ENCODE measurements at places on chromosomes 1 and 21.
A peak's percentile ranks its signal among the peaks of the same experiment; 100 is the strongest.

DNA sequence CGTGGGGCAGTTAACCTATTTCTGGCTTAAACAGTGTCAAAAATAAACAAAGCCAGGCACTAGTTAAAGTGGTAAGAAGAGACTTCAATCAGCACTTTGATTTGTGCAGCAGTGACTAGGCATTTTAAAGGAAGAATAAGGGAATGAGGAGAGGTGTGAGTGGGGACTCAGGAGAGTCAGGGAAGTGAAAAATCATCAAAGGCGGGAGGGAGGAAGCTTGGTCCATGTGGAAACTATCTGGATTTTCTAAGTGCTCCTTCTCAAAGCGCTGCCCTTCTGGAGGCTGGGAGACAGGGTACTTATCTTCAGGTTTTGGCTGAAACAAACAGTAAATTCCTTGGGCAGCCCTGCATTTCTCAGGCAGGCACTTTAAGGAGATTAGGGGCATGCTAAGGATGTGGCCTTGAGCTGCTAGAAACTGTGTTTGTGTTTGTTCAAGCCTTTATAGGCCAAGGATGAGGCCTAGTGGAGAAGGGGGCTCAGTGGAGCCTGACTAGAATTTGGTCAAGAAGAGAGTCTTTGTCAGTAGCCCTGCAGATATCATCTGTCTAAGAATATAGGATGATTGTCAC is 486.5 kb downstream of the SIPA1L2 start:
- DNase-seq: peak; percentile 31

GRCh38 chr1:28718166-28718565 is 18.6 kb upstream of the YTHDF2 start:
- no peak for DNase-seq

- DNase-seq: no peak
Observed at GRCh38 chr1:195064358-195064757, 1543.9 kb downstream of the KCNT2 start.

- DNase-seq: no peak
Observed at GRCh38 chr1:225483818-225484656, 56.2 kb upstream of the LBR start.

- DNase-seq: no peak
Observed at GRCh38 chr1:243397613-243398321, 141.9 kb downstream of the SDCCAG8 start.

- no peak for DNase-seq
Observed at GRCh38 chr1:57307392-57308170, 116.3 kb downstream of the DAB1 start.

DNA sequence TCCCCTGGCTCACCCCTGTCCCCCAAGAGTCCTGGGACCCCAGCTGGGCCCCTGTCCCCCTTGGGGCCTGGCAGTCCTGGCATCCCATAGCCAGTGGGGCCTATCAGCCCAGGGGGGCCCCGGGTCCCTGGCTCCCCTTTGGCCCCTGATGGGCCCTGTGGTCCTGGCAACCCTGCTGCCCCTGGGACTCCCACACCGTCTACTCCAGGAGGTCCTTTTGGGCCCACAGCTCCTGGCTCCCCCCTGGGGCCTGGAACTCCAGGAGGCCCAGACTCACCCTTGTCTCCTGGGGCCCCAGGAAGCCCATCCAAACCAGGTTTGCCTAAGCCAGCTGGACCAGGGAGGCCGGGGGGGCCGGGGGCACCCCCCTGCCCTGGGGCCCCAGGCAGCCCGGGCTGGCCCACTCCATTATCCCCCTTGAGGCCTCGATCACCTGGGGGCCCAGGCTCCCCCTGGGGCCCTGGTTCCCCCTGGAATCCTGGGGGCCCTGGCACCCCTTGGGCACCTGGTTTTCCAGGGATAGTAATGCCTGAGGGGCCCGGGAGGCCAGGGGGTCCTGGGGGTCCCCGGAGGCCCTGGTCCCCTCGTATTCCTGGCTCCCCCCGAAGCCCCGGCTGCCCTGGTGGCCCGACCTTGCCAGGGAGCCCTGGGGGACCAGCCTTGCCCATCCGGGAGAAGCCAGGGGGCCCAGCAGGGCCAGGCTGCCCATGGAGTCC is 10.1 kb downstream of the ADPRS start:
- DNase-seq: no peak

- no peak for DNase-seq
Observed at GRCh38 chr1:39348278-39348677, 143.2 kb upstream of the BMP8A start.

GRCh38 chr1:147539122-147539575 is 2.2 kb upstream of the BCL9 start:
- peak; percentile 96 for DNase-seq

DNA sequence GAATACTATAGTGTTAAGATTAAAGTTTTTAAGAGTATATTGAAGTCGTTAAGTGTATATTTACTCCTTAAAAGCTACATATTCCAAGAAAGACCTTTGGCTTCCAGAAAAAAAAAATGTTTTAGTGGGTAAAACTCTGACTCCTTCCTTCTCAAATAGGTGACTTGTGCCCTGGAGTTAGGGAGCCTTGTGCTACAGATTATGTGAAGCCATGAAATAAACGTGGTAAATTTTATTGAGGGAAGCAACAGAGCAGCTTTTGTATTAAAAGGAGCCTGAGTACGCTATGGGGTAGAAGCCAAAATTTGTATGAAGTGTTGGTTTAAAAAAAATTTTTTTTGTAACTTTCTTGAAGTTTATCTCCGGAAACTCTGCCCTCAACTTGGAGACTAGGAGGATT is 994 bp downstream of the RO60 start:
- DNase-seq: peak; percentile 23

DNA sequence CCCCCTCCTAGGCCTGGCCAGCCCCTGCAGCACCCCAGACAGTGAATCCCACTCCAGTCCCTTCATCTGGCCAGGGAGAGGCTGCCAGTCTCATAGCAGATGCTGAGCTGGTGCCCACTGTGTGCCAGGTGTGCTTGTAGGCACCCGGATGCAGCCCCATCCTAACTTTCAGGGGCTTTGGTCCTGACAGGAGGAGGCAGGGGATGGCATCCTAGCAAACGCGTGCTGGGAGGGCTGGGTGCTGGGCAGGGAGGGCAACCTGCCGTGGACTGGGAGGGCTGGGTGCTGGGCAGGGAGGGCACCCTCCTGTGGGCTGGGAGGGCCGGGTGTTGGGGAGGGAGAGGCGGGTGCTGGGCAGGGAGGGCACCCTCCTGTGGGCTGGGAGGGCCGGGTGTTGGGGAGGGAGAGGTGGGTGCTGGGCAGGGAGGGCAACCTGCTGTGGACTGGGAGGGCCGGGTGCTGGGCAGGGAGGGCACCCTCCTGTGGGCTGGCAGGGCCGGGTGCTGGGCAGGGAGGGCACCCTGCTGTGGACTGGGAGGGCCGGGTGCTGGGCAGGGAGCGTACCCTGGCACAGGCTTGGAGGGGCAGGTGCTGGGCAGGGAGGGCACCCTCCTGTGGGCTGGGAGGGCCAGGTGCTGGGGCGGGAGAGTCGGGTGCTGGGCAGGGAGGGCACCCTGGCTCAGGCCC is 35.3 kb downstream of the SLC19A1 start:
- no peak for DNase-seq
